ENCODE measurements at places on chromosomes 12 and 14.
A peak's percentile ranks its signal among the peaks of the same experiment; 100 is the strongest.

- no peak for DNase-seq
Measured at GRCh38 chr14:58863661-58864345, 226.0 kb downstream of the DACT1 start.

DNA sequence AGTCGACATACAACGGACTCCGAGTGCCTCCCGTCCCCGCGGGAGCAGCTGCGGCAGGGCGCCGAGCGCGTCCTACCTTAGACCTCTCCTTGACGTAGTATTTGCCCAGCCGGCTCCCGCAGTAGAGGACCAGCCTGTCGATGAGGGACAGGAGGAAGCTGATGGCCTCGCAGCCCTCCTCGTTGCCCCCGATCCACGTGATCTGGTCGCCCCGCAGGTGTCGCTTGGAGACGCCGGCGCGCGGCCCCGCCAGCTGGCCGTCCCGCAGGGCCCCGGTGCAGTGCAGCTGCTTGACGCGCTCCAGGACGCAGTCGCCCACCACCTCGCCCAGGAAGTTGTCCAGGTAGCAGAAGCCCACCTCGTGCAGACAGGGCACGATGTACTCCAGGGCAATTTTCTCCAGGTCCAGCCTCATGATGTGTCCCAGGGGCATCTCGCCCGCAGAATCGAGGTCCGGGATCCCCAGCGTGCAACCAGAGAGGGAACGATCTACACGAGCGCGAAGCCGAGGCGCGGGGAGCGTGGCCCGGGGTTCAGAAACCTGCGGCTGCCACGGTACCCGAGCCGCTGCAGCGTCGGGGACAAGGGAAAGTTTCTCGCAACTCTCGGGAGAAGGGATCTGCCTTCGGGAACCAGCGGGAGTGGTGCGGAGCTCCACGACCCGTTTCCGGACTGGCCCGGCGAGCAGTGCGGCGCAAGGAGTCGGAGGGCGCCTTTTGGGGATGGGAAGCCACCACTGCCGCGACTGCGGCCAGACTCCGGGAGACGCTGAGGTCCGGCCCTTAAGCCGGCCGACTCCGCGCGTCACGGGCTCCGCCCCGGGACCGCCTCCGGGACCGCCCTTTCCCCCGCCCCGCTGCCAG lies at the start of gene EGLN3:
EGLN3 (minus strand) TSS at position 755 of the 863 bp plus-strand sequence; CDS start at position 433, 322 bp downstream.
- peak; percentile 68 for DNase-seq

GRCh38 chr12:75489187-75489586 lies 8.6 kb downstream of the GLIPR1 start:
- no peak for DNase-seq

DNA sequence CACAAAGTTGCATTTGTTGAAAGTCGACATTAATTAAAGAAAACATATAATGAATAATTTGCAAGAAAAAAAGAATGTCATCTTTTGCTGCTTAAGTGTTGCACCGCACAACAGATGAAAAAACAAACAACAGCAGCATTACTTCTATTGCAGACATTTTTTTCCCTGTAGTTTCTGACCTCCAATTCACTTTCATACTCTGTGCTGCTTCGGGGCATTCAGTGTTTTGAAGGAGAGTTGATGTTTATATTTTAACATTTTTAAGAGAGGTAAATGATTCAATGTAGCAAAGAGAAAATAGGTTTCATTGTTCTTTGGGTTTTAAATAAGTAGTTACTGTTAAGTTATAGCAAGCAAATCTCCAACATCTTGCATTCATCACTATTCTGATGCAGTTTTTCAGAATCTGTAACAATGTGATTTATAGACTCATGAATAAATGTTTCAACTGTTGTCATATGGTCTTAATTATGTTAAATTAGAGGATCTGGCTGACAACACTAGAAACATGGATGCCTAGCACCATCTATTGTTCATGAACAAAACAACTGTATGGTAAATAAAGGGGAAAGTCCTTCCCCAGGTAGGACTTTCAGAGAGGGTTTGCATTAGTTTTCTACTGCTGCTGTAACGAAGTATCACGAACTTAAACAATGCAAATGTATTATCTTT lies 168.1 kb downstream of the BCAT1 start:
- DNase-seq = no peak

DNA sequence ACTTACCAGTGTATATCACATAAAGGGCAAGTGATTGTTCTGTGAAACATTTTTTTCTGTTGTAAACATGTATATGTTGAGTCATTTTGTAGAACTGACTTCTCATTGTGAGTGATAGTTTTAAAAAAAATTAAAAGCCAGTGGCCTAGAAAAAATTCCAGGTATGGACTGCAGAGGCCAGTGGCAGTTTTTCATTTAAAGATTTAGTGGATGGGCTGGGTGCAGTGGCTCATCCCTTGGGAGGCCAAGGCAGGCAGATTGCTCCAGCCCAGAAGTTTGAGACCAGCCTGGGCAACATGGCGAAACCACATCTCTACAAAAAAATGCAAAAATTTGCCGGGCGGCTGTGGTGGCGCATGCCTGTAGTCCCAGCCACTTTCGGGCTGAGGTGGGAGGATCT lies 84.7 kb upstream of the MDM1 start:
- no peak for DNase-seq

DNA sequence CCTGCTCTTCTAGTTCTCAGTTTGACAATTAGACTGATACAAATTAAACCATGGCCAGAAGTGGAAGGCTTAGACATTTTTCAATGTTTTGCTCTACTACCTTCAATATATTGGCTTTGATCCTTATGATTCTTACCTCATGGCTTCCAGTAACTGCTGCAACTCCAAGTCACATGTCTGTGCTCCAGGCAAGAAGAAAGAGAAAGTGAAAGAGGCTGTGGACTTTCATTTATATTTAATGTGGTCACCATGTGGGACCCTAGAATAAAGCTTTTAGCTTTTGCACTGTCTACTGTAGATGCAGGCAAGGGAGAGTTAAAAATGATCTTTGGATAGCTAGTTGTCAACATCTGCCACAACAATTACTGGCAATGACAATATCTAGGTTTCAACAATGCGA lies 214.3 kb upstream of the PDE3A start:
- no peak for DNase-seq

DNA sequence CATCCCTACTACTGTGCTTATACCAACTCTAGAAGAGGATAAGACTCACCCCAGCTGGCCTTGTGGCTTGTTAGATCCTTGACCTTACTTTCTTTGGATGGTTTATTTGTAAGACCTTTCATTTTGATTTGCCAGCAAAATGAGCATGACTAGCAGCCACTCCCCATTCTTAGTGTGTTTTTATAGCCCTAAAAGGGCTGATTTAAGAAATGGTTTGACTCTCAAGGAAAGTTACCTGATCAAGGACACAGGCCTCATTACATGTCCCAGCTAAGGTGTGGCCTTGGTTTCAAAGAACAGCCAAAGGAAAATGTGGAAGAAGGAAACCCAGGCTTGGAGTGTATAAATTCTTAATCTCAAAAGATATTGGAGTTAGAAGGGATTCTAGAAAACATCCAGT lies 41.4 kb downstream of the SLC17A8 start:
- no peak for DNase-seq

DNA sequence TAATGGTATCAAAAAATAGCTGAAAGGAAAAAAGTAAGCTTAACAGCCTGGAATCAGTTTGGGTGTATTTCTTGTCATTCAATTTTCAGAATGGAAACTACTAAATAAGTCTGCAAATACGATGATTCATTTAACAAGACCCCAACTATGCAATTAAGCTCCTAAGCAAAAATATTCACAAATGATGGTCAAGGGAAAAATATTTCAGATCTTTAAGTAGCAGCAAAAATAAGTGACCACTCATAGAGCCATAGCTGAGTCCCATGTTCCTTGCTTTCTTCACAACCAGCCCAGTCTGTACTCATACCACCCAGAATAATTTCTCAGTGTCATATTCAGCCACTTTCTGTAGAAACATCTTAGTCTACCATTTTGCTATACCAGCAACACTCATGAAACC lies 185.4 kb downstream of the PPM1H start:
- no peak for DNase-seq

DNA sequence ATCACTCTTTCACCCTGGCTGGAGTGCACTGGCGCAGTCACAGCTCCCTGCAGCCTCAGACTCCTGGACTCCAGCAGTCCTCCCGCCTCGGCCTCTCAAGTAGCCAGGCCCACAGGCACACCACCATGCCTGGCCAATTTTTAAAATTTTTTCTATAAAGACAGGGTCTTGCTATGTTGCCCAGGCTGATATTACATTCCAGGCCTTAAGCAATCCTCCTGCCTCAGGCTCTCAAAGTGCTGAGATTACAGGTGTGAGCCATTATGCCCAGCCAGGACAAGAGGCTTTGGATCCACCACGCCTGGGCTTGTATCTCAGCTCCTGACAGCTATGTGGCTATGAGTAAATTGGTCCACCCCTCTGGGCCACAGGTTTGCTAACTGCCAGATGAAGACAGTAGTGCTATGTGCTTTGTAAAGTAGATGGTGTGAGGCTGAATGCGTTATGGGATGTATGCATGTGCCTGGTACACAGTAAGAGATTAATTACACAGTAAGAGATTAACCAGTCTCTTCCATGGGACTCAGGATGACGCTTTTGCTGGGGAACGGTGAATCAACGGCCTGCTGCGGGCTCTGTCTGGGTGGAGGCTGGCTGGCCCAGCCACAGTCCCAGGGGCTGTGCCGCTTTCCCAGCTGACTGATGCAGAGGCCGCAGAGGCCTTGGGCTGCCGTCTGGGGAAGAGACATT lies 53.3 kb upstream of the NCOR2 start:
- no peak for DNase-seq

DNA sequence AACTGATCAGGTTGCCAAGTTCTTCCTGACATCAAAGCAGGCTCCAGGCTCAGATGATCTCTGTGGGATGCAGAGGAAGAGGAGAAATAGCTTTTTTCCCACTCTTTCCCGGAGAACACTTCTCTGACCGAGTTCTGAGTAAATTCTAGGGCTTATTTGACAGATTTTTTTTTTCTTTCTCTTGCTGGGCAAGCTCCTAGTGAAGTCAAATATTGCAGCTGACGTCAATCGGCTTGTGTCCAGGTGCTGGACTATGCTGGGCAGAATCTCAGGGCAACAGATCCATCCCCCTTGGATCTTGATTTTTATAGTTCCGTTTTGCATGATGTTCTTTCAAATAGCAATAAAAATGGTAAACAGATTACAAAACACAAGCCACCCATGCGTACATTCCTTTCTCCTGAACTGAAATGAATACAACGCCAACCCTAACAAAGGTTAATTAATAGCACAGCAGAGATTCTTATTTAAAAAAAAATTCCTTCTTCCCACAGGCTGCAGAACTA lies 182.2 kb downstream of the NOVA1 start:
- no peak for DNase-seq

- DNase-seq = no peak
Measured at GRCh38 chr12:56061982-56062381, 18.0 kb upstream of the ERBB3 start.

DNA sequence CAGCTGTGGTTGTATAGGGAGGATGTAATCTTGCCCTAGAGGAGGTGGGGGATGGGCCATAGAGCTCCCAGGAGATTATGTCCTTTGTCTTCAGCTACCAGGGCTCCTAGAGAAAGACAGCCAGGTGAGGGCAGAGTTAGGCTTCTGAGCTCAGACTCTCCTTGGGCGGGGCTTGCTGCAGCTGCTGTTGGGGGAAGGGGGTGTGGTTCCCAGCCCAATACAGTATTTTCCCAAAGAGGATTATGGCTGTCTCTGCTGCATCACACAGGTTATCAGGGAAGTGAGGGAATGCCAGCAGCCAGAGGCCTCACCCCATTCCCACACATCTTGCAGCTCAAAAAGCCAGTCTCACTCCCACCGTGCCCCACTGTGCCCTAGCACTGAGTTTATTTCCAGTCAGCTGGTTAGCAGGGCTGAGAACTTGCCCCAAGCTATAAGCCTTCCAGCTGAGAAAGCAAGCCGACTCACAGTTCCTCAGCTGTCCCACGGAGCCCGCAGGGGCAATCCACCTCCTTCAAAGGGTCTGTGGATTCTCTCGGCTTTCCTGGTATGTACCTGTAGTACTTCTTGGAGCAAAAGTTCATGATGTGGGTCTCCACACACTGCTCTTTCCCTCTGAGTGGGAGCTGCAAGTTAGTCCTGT lies 217.3 kb upstream of the CPNE8 start:
- DNase-seq = no peak

DNA sequence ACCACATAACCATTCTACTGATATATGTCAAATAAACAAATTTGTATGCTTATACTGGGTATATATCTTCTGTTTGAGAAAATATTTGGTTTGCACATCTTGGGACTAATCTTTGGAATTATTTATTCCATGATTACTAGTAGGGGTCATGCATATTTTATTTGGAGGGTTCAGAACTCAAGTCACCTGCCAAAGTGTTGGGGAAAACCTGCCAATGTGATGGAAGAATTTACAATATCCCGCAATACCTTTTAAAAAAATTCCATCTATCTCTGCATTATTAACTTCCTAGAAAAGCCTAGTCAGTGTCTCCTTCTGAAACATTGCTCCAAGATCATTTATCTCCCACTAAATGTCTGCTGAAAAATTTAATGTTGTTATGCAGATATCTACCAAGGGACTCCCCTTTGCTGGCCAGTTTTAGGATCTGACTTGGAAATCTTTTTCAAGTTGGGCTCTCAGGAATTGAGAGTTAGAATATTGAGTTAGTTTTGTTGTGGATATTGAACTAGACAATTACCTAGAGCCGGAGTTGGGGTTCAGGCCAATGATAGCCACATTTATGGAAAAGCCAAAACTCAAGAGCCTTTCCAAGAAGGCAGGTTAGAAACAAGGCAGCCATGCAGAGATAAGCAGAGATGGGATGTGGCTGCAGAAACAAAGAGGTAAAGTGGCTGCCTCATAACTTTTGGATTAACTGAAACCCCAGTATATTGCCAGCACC lies 425.2 kb downstream of the ADAMTS20 start:
- DNase-seq = no peak

DNA sequence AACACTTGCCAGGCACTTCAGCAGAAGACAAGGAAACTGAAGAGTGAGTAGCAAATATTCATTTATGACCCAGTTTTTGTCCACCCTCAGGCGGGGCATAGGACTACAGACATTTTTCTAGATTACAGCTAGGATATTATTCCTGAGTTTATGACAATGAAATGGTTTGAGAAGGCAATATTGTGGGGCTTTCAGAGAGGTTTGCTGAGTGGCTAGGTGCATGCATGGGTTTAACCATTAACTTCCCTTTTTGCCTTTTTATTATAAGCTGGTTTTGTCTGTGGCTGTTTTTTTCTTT lies 104.0 kb upstream of the BCAT1 start:
- DNase-seq = peak; percentile 8

- no peak for DNase-seq
Measured at GRCh38 chr12:122935318-122935717, 30.9 kb downstream of the ABCB9 start.

DNA sequence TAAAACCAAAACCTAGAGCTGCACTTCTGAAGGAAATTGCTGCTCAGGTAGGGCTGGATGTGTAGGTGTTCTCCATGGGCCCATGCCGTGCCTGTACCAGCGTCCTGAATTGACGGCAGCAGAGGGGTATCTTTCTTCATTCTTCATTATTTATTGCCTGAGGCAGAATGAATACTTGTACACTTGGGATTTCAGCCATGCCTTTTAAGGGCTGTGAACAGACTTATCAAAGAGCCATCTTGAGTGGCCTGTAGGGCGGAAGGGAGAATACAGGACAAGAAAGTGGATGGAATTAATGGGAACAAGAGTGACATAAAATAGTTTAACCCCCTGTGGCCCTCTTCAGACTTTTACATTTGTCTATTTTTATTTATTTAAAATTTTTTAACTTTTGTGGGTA lies 61.4 kb downstream of the RASSF3 start:
- no peak for DNase-seq

- no peak for DNase-seq
Measured at GRCh38 chr12:104315326-104316224, 12.0 kb downstream of the EID3 start.

Measured in CD4-positive, alpha-beta T cell treated with Interleukin-17A for 4 hours (primary cell).